ENCODE measurements at places on chromosomes 11 and 22.
A peak's percentile ranks its signal among the peaks of the same experiment; 100 is the strongest.

GRCh38 chr11:126456089-126456488, 100.6 kb downstream of the ST3GAL4 start:
- no peak for DNase-seq

DNA sequence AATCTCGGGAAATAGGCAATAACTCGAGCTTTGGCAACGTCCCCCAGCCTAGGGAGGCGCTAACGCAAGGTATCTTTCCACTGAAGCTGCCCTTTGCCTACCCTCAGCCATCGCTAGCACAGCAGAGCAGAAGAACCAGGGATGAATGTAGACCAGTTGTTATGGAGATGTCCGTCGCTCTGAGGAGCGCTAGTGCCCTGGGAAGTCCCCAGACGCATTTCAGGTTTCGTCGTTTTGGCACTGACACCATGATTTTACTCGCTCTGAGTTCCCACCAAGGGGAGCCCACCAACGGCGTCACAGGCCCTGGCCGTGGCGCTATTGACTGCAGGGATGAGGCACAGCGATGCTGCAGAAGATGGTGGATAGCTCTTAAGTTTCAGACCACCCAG, 22.7 kb upstream of the BDNF start:
- no peak for DNase-seq

- no peak for DNase-seq
Measured at GRCh38 chr11:15053191-15053685, 20.2 kb upstream of the CALCB start.

DNA sequence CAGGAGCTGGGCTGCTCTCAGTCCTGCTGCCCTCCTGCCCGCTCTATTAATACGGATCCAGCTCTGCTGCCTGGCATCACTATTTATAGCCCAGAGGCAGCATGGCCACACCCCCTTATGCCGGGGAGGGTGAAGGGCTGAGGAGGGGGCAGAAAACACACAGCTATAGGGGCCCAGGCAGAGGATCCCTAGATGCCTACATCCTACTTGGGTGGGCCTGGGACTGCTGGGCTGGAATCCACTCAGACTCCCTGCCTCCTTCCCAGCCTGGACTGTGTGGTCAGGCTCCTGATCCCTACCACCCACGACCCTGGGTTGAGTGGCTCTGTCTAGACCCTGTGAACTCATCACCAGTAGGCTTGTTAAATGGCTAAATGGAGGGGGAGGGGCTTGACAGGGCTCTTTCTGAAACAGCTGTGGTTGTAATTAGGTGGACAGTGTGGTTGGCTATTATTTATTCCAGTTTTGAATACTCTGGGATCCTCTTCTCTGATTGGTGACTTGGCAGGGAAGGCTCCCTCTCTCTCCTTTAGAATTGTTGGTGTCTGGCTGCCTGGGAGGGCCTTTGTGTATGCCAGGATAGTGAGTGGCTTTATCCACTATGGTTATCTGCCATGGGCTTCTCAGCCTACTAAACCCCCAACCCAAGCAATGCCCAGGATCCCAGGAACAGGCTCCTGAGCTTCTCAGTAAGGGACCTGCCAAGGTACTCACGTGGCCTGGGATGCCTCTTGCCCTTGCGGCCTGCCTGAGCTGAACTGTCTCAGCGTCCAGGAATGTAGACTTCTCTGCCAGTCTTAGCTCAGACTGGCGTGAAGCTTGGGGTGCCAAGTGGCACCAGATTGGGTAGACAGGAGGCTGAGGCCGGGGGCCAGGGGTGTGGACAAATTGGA, 15.2 kb downstream of the PHLDB1 start:
- DNase-seq = peak; percentile 38

DNA sequence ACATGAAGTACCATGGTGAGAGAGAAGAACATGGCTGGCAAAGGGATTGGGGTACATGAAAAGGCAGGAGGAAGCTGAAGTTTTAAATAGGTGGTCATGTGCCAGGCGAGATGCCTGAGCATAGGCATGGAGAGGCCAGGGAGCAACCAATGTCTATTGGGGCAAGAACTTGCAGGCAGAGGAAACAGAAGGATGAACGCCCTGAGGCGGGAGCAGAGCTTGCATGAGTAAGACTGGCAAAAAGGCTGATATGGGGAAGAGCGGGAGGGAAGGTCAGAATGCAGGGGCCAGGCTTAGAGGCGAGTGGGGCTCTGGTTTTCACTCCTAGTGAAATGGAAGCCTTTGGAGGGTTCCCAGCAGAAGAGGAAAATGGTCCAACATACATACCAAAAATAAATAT, 52.5 kb upstream of the VSTM5 start:
- no peak for DNase-seq

DNA sequence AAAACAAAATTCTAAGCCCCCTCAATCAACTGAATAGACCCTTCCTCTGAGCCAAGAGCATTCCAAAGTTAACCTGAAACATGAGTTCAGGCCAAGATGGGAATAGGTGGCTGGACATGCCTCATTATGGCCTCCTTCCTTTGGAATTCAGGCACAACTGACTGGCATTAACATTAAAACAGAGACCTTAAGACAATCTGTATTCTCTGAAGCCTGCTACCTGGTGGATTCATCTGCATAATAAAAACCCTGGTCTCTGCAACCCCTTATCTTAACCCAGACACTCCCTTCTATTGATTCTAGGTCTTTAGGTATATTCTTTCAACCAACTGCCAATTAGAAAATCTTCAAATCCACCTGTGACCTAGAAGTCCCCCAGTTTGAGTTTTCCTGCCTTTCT, 66.3 kb downstream of the JRKL start:
- DNase-seq = no peak

DNA sequence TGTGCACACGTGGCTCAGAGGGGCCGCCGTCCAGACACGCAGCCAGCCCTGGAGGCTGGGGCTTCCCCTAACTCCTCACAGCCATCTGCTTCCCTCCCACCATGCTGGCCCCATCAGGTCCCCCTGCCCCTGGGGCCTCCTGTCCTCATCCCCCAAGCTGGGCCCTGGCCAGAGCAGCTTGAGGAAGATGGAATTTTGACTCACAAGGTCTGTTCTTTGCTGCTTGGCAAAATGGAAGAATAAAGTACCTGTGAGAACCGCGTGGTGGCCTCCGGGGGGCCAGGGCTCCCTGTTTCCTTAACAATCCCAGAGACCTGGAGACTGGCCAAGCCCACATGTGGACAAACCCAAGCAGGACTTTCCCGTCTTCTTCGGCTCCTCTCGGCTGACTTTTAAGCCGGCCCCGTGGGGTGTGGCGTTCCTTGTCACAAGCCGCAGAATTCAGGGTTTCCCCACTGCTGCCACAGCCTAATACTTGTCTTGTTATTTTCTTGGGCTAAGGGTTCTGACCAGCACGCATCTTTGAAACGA, 872.8 kb downstream of the BRD1 start:
- DNase-seq = no peak

DNA sequence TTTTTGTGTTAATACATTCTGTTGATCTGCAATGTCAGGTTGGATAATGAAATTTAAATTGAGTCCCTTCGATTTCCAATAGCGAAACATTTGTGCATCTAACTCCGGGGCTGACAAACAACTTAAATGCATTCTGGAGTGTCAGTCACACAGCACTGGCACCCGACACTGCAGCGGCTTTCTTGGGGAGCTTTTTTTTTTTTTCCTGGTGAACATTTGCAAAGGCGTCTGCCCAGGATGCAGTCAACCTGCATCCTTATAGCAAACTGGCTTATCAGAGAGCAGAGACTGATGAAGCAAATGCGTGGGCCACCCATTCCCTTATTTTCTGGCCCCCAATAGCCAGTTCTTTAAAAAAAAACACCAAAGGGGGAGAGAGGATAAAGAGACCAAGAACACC, 1167.7 kb downstream of the LRRC4C start:
- no peak for DNase-seq

- no peak for DNase-seq
Measured at GRCh38 chr11:123457187-123457770, 27.2 kb downstream of the GRAMD1B start.

GRCh38 chr22:46998331-46998730, 235.9 kb downstream of the TBC1D22A start:
- no peak for DNase-seq

DNA sequence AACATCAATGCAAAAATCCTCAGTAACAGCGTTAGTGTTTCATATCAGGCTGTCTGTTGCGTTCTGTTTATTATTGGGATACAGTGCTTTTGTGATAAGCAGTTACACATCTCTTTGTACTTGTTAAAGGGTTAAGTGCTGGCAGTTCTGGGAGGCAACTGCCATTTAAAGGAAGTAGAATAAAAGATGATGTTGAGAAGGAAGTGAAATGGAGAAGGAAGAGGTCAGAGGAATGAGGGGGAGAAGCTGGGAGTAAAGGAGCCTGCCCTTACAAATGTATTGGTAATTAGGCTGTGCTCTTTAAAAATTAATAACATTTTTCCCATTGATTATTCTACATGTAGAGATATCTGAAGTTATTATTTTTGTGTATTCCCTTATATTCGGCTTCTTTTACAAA, 674.7 kb downstream of the NTM start:
- DNase-seq = no peak

GRCh38 chr11:23212807-23213206, 352.5 kb upstream of the CCDC179 start:
- DNase-seq = no peak

DNA sequence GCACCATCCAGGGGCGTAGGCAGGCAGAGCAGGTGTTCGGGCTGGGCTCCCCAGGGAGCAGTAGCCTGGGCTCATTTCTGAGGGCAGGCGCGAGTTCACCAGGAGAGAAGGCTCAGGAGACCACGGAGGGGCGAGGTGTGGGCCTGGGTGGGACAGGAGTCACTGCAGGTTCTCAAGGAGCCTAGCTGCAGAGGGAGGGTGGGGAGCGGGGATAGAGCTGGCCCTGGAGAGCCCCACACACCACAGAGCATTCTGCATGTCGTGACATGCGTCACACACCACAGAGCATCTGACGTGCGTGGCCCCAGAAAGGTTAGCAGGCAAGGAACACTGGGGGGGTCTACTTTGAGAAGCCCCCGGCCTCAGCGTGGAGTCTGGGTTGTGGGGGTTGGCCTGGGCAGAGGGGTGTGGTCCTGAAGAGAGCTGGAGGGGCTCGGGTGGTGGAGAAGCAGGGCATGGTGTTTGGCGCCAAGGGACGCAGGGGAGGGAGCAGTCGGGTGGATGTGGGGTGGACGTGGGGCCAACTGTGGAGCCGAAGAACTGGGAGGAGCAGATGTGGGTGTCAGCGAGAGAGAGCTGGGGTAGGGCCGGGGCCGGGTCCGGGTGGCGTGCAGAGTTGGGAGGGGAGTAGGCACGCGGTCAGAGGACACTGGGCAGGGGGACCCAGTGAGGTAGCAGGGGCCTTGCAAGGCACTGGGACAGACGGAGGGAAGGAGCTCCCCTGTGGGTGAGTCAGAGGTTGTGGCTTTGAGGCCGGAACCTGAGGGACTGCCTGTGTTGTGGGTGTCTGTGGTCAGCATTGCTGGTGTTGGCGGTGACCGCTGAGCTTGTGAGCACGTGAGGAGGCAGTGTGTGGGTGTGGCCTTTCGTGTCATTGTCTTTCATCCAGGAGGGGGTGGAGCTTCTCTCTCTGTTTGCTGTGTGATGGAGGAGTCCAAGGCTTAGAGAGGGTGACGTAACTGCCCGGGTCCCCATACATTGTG, 25.5 kb downstream of the CTTN start:
- DNase-seq = peak; percentile 74

DNA sequence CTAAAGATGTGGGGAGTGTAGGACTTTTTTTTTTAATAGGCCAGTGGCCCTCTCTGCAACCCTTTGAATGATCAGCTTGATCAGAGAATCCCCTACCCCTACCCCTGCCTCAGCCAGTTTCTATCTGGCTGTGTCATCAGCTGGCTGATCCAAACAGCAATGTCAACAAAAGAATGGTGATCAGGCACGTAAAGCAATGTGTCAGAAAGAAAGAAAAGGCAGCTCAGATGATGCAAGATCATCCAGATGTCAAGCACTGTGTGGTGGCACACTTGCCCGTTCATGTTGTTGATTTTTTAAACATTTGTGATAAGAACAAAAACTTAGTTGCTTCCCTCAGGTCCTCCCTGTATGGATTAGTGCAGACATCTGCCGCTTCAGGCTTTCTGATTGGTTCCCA, 26.3 kb upstream of the EHF start:
- DNase-seq = no peak

GRCh38 chr22:25624476-25624875, 60.0 kb downstream of the GRK3 start:
- no peak for DNase-seq

- DNase-seq = no peak
Measured at GRCh38 chr22:25493794-25494193, 70.7 kb upstream of the GRK3 start.

DNA sequence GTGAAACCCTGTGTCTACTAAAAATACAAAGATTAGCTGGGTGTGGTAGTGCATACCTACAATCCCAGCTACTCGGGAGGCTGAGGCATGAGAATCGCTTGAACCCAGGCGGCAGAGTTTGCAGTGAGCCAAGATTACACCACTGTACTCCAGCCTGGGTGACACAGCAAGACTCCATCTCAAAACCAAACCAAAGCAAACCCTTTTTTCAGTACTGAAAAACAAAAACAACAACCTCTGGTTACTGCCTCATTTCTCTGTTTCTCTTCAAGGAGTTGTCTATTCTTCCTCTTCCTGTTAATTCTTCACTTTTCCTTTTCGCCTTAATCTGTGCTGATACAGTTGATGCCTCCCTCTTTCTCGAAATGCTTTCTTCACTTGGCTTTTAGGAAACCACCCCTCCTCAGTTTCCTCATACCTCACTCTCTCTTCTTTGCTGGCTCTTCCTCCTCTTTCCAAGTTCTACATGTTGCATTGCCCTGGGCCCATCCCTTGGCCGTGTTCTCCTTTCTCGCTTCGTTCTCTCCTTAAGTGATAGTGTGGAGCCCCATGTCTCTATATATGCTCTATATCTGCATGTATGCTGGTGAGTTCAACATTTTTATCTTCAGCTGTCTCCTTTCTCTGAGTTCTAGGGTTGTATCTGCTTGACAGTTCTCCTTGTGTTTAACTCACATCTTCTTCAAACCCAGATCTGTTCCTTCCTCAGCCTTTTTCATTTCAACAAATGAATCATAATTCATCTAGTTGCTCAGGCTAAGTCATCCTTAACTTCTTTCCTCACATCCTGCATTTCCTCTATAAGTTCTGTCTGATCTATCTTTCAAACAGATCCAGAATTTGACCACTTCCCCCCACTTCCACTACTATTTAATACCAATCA, 37.1 kb downstream of the NUCB2 start:
- no peak for DNase-seq

DNA sequence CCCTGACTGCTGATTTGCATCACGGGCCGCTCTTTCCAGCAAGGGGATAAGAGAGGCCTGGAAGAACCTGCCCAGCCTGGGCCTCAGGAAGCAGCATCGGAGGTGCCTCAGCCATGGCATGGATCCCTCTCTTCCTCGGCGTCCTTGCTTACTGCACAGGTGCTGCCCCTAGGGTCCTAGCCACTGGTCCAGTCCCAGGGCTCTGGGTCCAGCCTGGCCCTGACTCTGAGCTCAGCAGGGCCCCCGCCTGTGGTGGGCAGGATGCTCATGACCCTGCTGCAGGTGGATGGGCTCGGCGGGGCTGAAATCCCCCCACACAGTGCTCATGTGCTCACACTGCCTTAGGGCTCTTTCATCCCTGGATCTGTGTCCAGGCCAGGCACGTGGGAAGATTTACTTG, 7.0 kb upstream of the IGLL5 start:
- DNase-seq = no peak
